Renal cortex interstitium (tissue), 15 donors: ENCODE measurements at places on chromosomes 4 and X. TPM values are rescaled to one million over a fixed set of nuclear protein-coding genes. Genes with fewer than 3 reads are reported as not detected.

GRCh38 chr4:109499513-109499912 is 60.5 kb upstream of the MCUB start:
- DNase-seq, result no peak

DNA sequence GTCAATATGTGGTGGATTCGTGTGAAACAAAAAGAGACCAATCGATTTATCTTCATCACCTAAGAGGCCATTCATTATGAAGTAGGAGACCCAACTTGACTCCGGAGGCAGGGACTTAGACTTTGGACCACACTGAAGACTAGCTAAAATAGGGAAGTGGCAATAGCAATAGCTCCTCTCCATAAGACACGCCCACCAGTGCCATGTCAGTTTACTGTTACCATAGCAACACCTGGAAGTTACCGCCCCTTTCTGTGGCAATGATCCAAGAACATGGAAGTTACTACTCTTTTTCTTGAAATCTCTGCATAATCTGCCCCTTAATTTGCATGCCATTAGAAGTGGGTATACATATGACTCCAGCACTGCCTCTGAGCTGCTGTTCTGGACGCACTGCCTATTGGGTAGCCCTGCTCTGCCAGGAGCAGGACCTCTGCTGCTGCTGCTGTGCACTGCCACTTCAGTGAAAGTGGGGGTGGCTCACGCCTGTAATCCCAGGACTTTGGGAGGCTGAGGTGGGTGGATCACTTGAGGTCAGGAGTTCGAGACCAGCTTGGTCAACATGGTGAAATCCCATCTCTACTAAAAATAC is 163.2 kb downstream of the PRKX start:
- no peak for DNase-seq

DNA sequence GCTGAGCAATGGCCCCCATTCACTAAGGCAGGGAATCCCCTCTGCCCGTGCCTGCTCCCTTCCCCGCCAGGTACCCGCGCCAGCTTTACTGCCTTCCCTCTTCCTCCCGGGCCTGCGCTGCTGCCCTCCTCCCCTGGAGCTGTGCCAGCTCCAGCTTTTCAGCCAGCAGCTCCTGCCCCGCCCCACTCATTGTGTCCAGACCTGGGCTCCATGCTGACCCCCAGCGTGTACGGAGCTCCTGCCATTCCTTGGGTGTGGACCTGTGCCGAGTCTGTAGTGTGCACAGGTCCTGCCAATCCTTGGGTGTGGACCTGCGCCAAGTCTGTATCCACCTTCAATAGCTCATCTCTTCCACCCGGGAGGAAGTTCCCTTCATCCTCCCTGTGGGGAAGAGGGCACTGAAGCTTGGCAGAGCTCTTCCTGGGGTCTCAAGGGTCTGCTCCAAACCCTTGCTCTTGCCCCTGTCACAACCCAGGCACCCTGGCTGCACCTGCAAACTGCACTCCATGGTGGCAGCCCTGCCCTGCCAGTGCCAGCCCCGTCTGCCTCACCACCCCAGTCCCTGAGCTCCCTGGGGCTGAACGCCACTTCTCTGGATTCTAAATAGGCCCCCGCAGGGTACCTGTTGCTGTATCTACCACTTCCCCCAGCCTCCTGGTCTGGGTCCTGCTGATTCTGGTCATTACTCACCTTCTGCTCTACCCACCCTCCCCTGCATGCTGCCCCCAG is 63.9 kb downstream of the TRMT44 start:
- DNase-seq, result no peak

GRCh38 chrX:46040001-46040400 is 505.2 kb downstream of the ZNF674 start:
- DNase-seq, result no peak

DNA sequence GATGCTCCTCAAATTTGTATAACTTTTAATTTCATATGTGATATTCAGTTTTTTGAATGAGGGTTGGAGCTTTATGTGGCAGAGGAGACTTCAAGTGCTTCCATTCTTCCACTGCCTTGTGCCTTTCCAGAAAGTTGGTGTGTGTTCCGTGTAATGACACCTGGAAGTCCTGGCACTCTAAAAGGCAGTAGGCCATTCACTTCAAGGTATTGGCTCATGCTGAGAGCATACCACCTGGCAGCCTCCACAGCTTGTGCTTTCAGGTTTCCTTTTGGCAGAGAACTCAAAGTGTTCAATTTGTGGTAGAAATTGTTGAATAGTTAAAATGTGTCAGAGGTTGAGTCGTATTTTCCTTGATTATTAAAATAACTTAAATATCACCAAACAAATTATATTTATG is 49.6 kb downstream of the GRIA2 start:
- DNase-seq, result no peak

DNA sequence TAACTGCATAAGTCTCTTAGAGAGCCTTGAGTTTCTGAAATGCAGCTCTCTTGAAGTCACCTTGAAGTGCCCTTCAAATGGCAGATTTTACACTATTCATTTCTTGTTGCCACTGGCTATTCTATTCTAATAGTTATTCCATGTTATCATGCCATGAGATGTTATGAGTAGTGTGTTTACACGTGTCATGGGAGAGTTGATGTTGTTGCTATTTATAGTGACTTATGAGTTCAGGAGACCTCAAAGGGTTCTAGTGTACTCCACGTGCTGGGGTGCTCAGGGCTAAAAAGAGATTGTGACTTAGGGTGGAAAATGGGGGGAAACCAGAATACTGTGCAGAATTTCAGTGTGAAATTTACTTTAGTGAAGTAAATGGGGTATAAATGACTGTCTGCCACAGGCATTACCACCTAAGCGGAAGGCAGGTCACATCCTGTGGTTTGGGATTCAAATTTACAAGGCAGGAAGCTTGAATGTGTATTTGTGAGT is 77.1 kb upstream of the SLC4A4 start:
- DNase-seq, result no peak

DNA sequence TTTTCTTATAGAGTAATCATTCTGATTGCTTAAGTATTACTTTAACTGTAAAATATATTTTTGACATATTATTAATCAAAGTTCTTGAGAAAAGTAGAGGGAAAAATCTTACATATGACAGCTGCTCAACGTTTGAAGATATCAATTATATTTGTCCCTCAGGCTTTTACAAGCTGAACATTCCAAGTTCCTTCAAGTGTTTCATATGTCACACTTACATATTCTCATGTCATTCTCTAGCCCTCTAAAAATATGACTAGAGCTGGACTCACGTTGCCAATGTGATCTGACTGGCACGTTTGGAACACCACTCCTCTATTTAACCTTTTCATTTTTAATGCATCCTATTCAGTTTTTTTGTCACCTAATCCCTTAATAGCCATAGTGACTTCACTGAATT is 492.9 kb downstream of the PCDH18 start:
- no peak for DNase-seq

- no peak for DNase-seq
These were observed 1.7 kb downstream of the TSPAN7 start for GRCh38 chrX:38563030-38563429.

DNA sequence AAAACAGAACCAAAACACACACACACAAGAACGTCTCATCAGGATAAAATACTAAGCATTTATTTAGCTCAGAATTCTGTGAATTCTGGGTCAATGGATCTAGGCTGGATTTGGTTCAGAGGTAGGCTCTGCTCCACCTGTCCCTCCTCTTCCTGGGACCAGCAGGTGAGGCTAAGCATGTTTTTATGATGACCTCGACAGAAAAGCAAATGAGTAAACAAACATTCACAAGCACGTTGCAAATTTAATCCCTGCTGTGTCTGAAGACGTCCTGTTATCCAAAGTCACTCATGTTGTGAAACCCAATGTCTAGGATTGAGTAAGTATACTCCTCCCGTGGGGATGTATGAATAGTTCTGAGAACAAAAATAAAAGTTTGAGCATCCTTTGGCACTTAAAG is 371.4 kb upstream of the TECRL start:
- DNase-seq, result no peak

GRCh38 chr4:101211146-101211553 is 136.2 kb downstream of the PPP3CA start:
- no peak for DNase-seq

GRCh38 chr4:162164906-162165510 is 1.2 kb upstream of the FSTL5 start:
- DNase-seq, result no peak

DNA sequence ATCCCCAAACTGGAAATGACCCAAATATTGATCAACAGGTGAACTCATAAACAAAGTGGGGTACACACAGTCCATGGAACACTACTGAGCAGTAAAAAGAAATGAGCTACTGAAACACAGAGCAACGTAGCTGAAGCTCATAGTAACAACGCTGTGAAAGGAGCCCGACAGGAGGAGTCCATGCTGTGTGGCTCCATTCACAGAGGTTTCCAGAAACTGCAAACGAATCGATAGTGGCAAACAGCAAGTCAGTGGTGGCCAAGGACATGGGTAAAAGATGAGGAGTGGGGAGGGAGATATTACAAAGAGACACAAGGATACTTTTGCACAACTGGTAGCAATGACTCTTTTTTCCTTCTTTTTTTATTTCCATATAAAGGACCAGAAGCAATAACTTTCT is 90.4 kb downstream of the HAUS3 start:
- no peak for DNase-seq

- no peak for DNase-seq
These were observed 515.3 kb upstream of the ARX start for GRCh38 chrX:25531096-25531495.

DNA sequence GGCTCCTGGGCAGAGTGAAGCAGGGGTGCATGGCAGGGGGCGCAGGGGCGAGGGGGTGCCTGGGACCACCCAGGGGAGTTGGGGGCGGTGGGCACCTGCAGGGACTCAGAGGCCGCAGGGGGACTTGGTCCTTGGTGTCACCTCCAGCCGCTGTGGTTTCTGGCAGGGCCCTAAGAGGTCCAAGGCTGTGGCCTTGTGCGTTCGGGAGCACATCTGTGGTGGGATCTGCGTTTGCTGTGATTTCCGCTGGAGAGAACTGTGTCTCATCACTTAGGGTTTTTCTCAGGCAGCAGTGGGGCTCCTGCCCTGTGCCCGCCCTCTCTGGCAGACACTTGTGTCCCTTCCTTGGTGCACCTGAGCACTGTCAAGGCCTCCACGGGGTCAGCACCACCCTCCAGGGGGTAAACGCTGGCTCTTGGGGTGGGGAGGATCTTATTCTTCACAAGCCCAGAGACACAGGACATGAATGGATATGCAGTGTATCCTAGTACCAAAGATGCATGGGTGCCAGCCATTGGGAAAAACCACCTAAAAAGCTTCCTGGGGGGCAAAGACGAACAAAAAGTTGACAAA is 66.5 kb downstream of the ACOX3 start:
- no peak for DNase-seq

DNA sequence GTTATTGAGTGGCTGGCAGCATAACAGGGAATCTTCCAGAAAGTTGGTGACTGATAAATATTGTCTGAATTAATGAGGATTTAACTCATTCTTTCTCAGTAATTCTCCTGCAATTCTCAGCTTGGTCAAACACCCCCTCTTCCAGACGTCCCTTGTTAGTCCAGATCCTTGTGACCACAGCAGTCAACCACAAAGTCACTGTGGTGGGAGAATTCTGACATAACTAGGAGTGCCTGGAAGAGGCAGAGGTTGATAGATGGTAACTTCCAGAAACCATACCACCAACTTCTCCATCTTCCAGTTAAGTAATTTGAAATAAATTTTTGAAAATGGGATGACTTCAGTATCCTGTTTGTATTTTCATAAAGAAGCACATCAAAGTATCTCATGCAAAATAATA is 90.1 kb downstream of the CEP44 start:
- DNase-seq, result no peak

The IQSEC2 gene
- polyA plus RNA-seq, result 15.3 TPM

The DUSP9 gene
- polyA plus RNA-seq, result 51.9 TPM

The SPIN2A gene
- polyA plus RNA-seq, result 4.0 TPM

The RPGR gene
- 12.6 TPM for polyA plus RNA-seq
